Activated naive CD8-positive, alpha-beta T cell treated with anti-CD3 and anti-CD28 coated beads for 36 hours (primary cell): ENCODE measurements at places on chromosomes 11 and 22.
A peak's percentile ranks its signal among the peaks of the same experiment; 100 is the strongest.

GRCh38 chr11:74276581-74276980, 34.9 kb downstream of the P4HA3 start:
- H3K4me3 ChIP-seq: no peak overlapping the region
- H3K27me3 ChIP-seq: peaks cover 3% of the 10 kb centered on the region
- no peak for DNase-seq
- H3K27ac ChIP-seq: no peak overlapping the region
- no peaks in the 10 kb centered on the region for H3K36me3 ChIP-seq

- H3K27ac ChIP-seq: no peak overlapping the region
- no peak overlapping the region for H3K4me3 ChIP-seq
- no peaks in the 10 kb centered on the region for H3K27me3 ChIP-seq
- peak; percentile 26 for DNase-seq
- no peaks in the 10 kb centered on the region for H3K36me3 ChIP-seq
- H3K4me1 ChIP-seq: peaks cover 21% of the 10 kb centered on the region
These were observed 37.9 kb downstream of the NECTIN1 start for GRCh38 chr11:119691020-119691666.

DNA sequence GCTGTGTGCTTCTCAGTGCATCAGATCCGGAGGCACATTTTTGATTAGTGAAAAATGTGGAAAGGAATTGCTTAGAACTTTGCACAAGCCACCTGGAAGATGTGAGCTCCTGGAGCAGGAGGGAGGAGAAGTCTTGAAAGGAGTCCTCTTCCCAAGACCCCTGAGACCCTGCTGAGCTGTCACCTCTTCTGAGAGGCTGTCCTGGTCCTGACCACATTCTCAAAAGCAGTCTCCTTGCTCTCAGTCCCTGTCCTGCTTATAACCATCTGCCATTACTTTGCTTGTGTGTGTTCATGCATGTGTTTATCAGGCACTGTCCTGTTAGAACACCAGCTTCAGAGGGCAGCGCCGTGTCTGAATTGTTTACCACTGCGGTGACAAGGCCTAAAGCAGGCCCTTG, 86.5 kb downstream of the BCR start:
- H3K27me3 ChIP-seq: no peaks in the 10 kb centered on the region
- no peak overlapping the region for H3K4me3 ChIP-seq
- DNase-seq: no peak
- no peaks in the 10 kb centered on the region for H3K4me1 ChIP-seq
- H3K36me3 ChIP-seq: no peaks in the 10 kb centered on the region

- peaks cover 21% of the 10 kb centered on the region for H3K36me3 ChIP-seq
- no peak for DNase-seq
- peaks cover 17% of the 10 kb centered on the region for H3K4me1 ChIP-seq
- no peaks in the 10 kb centered on the region for H3K27me3 ChIP-seq
- H3K4me3 ChIP-seq: no peak overlapping the region
These were observed 5.2 kb downstream of the NCAPH2 start for GRCh38 chr22:50513175-50513574.

DNA sequence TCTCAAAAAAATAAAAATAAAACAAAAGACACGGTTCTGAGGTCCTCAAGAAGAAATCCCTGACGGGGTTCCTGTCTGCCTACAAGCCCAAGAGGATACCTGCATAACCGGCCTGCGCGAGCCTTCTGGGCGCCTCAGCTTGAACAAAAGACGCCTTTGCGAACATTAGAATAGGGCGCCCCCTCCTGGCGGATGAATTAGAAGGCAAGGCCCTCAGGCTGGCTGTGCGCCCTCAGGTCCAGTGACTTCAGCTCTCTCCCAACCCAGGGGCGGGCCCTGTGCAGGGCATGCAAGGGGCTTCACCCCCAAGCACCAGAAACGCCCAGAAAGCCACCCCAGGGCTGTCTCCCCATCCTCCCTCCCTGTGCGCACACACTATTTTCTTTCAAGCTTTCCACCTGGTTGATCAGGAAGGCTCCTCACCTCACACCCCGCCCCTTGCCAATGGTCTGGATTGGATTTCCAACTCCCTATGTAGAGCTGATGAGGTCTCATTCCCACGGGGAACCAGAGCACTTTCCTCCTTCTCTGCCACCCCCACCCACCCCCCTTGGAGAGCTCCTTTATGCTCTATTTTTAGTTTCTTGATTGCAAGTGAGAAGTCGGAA, 273.3 kb downstream of the BUD13 start:
- no peaks in the 10 kb centered on the region for H3K4me1 ChIP-seq
- peak; percentile 60 for DNase-seq
- no peak overlapping the region for H3K4me3 ChIP-seq
- no peak overlapping the region for H3K27ac ChIP-seq

GRCh38 chr11:62724171-62724570, 3.1 kb downstream of the HNRNPUL2 start:
- peak overlapping the region; percentile 99 for H3K4me3 ChIP-seq
- peak overlapping the region; percentile 36 for H3K27ac ChIP-seq
- peaks cover 37% of the 10 kb centered on the region for H3K4me1 ChIP-seq
- peaks cover 65% of the 10 kb centered on the region for H3K36me3 ChIP-seq

- peaks cover 4% of the 10 kb centered on the region for H3K36me3 ChIP-seq
- DNase-seq: no peak
- H3K27ac ChIP-seq: no peak overlapping the region
- peaks cover 8% of the 10 kb centered on the region for H3K27me3 ChIP-seq
- H3K4me3 ChIP-seq: no peak overlapping the region
These were observed 121.0 kb downstream of the SLC1A2 start for GRCh38 chr11:35298369-35298768.

DNA sequence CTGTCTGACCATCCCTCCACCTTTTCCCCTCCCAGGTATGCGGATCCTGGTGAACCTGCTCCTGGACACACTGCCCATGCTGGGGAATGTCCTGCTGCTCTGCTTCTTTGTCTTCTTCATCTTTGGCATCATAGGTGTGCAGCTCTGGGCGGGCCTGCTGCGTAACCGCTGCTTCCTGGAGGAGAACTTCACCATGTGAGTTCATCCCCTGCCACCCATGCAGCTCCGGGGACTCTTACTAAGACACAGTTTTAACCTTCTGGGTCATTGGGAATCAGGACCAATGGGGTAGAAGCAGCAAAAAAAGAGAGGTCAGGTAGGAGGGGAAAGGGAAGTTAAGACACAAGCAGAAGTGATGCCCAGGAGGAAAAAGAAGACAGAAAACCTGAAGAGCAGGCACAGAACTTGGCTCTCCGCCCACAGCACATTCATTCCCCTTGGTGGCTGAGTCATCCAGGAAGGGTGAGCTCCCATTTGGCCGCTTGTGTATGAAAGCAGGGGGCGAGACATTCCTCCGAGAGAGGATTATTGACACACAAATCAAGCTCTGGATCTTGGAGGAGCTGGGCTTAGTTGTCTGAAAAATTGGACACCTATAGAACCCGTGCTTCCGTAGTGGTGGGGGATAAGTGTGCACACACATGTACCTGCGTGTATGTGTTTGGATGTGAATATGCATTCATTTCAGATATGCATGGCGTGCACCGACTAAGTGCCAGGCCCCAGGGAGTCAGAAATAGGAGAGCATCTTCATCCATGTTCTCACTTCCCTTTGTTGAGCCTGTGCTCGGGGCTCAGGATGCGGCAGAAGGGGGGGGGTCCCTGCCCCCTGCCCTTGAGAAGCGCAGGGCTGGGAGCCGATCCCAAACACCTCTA, 64.2 kb downstream of the CACNA1I start:
- H3K4me3 ChIP-seq: no peak overlapping the region
- no peaks in the 10 kb centered on the region for H3K36me3 ChIP-seq
- no peak overlapping the region for H3K27ac ChIP-seq

DNA sequence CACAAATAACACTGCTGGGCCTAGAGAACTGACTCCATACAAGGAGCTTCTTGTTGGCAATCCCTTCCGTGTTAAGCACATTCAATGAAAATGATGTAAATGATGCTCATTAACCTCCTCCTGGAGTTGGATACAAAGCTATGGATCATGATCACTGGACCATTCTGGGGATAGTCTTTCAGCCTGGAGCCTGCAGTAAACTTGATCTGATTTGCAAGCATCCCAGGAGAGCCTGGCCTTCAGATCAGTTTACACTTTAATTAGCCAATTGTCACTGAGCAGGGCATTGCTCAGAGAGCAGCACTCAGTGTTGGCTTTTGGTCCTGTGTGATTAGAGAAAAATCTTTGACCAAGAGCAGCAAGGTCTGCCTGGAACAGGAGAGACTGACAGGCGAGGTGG, 45.6 kb downstream of the ARFGAP3 start:
- H3K4me3 ChIP-seq: no peak overlapping the region
- no peak overlapping the region for H3K27ac ChIP-seq
- peaks cover 6% of the 10 kb centered on the region for H3K36me3 ChIP-seq
- H3K4me1 ChIP-seq: no peaks in the 10 kb centered on the region

GRCh38 chr11:111561791-111562325, 21.3 kb downstream of the LAYN start:
- peaks cover 13% of the 10 kb centered on the region for H3K36me3 ChIP-seq
- H3K4me1 ChIP-seq: peaks cover 3% of the 10 kb centered on the region
- DNase-seq: no peak
- no peak overlapping the region for H3K27ac ChIP-seq

DNA sequence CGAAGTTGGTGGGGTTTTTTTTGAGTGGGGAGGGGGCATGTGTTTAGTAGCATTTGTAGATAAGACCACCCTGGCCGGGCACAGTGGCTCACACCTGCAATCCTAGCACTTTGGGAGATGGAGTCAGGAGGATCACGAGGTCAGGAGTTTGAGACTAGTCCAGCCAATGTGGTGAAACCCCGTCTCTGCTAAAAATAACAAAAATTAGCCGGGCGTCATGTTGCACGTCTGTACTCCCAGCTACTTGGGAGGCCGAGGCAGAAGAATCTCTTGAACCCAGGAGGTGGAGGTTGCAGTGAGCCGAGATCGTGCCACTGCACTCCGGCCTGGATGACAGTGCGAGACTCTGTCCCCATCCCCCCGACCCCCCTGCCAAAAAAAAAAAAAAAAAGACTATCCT, 34.6 kb downstream of the CECR2 start:
- no peaks in the 10 kb centered on the region for H3K27me3 ChIP-seq
- no peak for DNase-seq
- H3K36me3 ChIP-seq: no peaks in the 10 kb centered on the region
- no peaks in the 10 kb centered on the region for H3K4me1 ChIP-seq
- no peak overlapping the region for H3K27ac ChIP-seq
- no peak overlapping the region for H3K4me3 ChIP-seq

DNA sequence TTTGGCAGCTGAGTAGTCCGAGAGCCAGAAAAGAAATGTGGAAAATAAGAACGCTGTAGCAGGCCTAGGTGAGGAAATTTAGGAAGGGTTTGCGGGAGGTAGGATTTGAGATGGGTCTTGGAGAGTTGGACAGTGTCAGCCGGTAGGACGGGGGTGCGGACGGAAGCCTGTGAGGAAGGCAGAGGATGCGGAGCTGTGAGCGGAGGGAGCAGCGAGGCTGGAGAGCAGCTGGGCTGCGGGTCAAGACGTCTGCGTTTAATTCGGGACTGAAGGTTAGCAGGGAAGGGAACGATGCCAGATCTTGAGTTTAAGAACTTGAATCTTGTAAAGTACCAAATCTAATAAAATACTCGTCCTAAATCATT, 669 bp upstream of the TIGD3 start:
- no peak for DNase-seq
- H3K36me3 ChIP-seq: peaks cover 1% of the 10 kb centered on the region
- no peaks in the 10 kb centered on the region for H3K27me3 ChIP-seq
- H3K4me1 ChIP-seq: peaks cover 10% of the 10 kb centered on the region

GRCh38 chr22:33986167-33986771, 66.0 kb upstream of the LARGE1 start:
- H3K4me1 ChIP-seq: no peaks in the 10 kb centered on the region
- H3K27ac ChIP-seq: no peak overlapping the region
- no peak for DNase-seq
- no peak overlapping the region for H3K4me3 ChIP-seq

- peaks cover 27% of the 10 kb centered on the region for H3K27me3 ChIP-seq
- DNase-seq: no peak
- no peaks in the 10 kb centered on the region for H3K4me1 ChIP-seq
- H3K36me3 ChIP-seq: no peaks in the 10 kb centered on the region
- H3K4me3 ChIP-seq: no peak overlapping the region
- H3K27ac ChIP-seq: no peak overlapping the region
These were observed 33.6 kb upstream of the TUB start for GRCh38 chr11:8047382-8047781.

DNA sequence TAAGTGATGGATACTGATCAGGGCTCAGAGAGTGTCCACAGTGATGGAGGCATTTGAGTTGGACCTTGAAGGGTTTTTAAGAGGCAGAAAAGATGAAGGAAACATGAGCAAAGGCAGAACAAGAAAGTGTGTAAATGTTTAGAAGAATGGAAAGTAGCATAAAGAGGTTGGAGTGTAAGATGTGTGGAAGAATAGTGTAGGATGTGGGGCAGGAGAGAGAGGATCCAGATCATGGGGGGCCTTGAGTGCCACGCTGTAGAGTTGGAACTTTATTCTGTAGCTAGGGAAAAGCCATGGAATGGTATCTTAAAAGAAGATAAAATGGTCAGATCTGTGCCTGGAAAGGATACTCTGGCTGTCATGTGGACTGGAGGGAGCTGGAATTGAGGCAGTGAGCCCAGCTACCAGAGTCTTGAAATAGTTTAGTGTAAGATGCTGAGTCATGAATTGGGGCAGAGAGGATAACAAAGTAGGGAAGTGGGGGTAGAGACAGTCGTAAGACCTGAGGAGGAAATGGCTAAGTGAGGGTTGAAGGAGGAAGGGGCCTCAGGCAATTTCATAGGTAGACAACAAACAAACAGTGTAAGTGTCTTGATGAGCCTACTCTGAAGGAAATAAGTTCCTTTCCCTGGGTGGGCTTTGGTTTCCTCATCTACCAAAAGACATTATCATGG, 6.7 kb downstream of the KCNE3 start:
- no peak for DNase-seq
- H3K36me3 ChIP-seq: no peaks in the 10 kb centered on the region
- H3K27ac ChIP-seq: no peak overlapping the region
- H3K27me3 ChIP-seq: peaks cover 5% of the 10 kb centered on the region
- H3K4me1 ChIP-seq: no peaks in the 10 kb centered on the region

DNA sequence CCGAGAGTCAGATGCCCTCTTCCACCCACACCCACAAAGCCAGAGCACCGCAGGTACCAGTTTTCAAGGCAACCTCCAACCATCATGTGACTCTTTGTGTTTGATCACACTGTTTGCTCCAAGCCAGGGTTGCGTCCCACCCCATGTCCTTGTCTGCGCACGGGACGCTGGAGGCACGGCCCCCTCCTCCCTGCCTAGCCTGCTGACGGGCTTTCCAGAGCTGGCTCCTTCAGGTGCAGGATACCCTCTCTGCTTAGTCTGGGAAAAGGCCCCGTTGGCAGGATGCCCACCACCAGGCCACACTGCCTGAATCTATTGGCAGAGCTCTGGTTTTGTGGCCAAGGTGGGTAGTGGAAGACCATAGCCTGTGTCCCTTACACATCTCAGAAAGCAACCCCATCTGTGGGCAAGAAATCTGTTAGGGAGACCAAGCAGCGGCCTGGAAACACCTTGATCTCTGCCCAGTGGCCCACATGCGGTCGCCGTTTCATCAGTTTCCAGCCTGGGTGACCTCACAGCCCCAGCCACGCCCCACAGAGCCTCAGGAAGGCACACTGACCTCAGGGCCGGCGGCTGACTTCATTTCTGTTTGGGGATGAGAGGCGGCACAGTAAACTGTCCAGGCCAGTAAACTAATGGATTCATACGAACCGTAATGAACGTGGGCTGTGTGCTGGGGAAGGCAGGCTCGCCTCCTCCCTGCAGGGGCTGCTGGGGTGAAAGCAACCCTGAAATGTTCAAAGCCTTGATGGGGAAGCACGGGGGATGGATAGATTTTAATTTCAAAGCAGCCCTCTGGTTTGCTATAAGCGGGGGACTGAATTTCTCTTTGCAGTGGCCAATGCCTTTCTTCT, 25.8 kb downstream of the CDPF1 start:
- peaks cover 13% of the 10 kb centered on the region for H3K36me3 ChIP-seq
- no peak overlapping the region for H3K4me3 ChIP-seq
- no peak overlapping the region for H3K27ac ChIP-seq
- no peaks in the 10 kb centered on the region for H3K27me3 ChIP-seq
- DNase-seq: no peak

- H3K27ac ChIP-seq: peak overlapping the region; percentile 48
- no peak for DNase-seq
- H3K27me3 ChIP-seq: no peaks in the 10 kb centered on the region
- H3K36me3 ChIP-seq: peaks cover 67% of the 10 kb centered on the region
- H3K4me3 ChIP-seq: no peak overlapping the region
These were observed 23.1 kb downstream of the DDIAS start for GRCh38 chr11:82924522-82925224.
